ENCODE measurements at places on chromosomes 5 and 9.

DNA sequence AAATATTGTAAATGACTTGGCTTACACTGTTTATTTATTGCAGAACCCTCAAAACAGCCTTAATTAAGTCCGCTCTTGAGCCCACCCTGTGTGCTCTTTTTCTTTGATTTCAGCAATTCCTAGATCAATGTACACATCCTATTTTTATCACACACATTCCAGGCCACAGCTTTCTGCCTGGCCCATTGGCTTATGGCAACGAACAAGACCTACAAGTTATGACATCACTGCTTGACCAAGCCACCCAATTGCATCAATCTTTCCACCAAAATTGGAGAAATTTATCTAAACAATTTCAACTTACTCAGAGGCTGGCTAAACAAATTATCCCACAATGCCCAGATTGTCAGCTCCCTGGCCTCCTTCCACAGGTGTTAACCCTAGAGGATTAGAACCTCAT, 158.4 kb downstream of the CPLANE1 start:
- no peak for DNase-seq

GRCh38 chr5:151295138-151295537, 8.4 kb downstream of the SLC36A3 start:
- DNase-seq = no peak

GRCh38 chr5:65530904-65531303, 32.1 kb downstream of the CENPK start:
- no peak for DNase-seq

DNA sequence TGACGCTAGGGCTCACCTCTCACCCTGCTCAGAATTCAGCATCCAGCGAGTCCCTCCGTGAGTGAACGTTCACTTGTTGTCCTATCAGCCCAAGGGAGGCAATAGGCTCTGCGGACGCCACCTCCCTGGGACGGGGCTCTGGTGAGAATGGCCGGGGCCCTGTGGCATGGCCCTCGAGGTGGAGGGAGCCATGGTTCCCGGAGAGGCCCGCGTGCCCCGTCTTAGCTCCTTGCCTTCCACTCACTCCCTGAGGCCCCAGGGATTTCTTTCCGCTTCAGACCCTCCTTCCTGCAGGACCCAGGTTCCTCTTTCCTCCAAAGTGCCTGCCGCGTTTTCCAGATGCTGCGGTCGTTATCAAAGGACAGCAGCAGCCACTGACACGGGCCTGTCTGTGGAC, 21.5 kb downstream of the EXOC3 start:
- no peak for DNase-seq

DNA sequence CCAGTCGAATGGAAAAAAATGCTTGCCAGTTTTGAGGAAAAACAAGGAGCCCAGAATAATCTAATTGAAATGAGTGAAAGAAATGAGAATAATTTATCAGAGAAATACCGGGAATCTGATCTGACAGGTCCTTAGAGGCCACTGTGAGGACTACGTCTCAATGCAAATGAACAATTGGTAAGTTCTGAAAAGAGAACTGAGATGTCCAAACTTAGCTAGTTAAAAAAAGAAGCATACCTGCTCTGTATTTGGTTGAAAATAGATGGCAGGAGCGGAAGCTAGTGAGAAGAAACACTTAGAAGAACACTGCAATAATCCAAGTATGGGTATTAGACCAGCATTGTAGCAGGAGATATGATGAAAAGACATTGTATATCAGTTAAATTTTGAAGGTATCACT, 161.2 kb downstream of the CDH9 start:
- no peak for DNase-seq

DNA sequence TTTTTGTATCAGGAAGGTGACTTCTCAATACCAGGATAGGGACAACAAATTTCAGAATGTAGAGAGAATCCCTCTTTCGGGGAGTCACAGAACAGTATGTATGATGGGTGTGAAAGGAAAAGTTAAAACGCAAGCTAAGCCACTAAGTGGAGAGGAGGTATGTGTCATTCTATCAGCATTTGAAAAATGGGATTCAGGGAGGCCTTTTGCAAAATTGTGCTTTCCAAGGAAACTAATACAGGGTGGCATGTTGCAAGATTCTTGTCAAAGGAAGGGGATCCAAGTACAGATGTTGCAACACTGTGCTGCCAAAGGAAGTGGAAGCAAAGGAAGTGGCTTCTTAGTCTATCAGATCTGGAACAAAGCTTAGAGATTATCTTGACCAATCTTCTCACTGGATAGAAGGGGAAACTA, 12.6 kb upstream of the TNIP1 start:
- no peak for DNase-seq

- no peak for DNase-seq
Observed at GRCh38 chr5:176744584-176744965, 65.8 kb upstream of the UNC5A start.

- no peak for DNase-seq
Observed at GRCh38 chr5:103245761-103246160, 12.8 kb upstream of the MACIR start.

DNA sequence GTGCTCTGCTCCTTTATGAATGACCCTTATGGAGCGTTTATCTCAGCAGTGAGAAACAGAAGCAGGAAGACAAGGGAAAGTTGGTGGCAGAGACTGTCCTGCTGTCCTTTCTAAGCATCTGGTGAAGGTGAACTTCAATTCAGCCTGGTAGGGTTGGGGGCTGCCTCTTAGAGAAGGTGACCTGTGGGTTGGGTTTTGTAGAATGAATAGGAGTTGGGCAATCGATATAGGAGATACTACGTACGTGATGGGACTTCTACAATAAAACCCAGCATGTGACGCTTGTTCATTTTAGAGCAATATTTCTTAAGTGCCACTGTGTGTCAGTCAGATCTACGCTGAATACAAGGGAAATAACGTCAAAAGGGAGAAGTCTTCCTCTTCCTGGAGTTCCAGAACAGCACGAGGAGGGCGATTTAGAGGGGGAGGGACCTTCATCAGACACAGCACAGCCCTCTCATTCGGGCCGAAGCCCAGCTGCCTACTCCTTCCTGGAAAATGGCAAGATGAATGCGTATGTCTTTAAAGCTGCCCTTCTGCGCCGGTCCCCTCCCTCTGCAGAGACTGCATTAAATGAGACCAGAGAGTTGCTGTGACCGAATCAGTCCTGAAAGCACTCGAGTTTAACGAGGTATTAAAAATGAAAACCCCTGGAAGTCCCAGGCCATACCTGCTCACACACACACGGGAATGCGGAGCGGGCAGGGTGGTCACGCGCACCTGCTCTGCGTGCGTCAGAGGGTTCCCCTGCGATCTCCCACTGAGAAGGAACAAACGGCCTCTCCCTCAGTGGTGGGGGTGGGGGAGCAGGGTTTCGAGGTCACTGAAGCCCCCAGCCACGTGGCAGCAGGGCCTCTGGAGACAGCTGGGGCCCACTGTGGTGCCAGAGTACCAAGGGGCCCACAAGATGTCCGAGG, 85.3 kb upstream of the SARDH start:
- no peak for DNase-seq

DNA sequence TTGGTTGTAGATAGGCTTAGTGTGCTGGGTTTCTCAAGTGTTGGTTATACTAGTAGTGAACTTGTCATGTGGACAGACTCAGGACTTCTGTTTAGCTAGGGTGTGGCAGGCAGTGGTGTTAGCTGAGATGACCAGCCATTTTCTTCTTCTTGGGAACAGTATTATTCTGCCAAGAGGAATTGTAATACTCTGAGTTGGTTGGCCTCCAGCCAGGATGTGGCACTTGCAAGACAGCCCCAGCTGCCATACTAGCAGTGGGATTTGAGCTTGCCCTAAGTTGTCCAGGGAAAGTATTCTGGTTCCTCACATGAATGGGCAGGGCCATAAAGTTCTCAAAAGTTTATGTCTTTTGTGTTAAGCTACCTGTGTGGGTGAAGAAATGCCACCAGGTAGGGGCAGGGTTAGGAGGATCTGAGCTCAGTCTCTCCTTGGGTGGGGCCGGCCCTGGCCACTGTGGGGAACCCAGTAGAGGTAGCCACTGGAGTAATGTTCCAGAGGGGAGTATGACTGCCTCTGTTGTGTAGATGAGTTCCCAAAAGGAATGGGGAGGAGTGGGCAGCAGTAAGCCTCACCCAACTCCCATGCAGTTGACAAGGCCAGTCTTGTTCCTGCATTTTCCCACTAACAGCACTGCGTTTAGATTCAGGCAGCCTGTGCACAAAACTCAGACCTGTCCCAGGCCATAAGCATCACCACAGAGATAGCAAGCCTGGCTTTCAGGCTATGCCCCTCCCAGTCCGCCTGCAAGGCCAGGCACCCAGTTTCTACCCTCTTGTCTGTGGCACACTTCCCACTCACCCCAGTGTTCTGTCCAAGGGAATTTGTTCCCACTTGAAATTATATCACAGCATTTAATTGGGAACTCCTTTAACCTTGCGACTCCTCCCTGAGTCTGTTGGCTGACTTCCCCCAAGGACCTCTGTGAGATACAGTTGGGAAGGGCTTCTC, 250.7 kb downstream of the ANXA1 start:
- no peak for DNase-seq

DNA sequence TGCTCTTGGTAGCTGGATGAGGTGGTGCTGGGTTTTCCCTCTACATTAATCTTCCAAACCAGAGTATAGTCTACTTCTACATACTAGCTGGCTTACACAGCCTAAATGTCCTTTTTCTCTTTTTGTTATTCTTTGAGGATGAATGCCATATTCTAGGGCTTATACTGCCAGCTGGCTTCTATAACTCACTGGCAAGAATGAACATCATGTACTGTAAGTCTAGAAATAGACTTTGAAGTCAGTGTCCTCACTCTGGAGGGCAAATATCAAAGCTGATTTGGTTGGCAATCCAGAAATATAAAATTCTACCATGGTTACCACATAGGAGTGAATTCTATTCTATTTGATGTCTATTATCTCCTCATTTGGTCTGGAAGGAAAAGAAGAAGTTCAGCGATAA, 251.7 kb upstream of the TYRP1 start:
- DNase-seq = no peak

GRCh38 chr9:124771867-124772679, 962 bp upstream of the NR6A1 start:
- no peak for DNase-seq

- no peak for DNase-seq
Observed at GRCh38 chr9:136709454-136710109, 2.8 kb upstream of the DIPK1B start.

DNA sequence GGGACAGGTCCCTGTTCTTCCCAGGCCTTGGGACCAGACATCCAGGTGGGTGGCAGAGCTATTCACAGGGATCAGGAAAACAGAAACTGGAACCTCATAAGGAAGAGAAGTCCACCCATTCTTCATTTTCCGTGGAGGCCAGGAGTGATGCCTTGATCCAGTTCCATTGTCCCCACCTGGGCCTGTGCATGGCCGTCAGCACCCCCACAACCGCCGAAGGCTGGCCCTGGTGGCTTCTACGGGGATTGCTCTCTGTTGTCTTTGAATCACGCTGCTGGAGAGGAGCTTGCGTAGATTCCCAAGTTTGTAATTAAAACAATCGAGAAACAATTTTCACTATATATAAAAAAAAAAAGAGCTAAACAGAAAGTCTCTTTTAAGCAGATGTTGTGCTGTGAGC, 134.4 kb downstream of the MVB12B start:
- DNase-seq = no peak

GRCh38 chr5:88657906-88658775, 224.8 kb downstream of the MEF2C start:
- DNase-seq = no peak

DNA sequence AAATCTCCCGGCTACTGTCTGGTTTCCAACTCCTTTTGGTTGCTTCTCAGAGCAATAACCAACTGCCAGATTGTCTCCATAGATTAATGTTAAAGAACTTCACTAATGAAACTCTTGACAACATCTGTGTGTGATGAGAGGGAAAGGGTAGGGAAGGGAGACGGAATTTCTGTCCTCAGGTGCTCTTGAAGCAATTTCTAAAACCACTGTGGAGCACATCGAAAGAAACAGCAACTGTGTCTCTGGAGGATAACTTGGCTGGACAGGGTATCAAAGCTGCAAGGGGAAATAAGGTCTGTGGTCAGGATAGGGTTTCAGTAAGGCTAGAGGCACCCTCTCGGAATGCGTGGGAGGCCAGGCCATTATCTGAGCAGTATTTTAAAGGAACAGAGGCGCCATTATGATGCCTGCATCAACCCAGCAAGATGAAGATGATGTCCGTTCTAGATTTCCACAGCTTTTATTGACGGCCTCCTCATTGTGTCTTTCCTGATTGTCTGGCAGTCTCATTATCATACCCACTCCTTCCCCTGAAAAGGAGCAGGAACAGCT, 76.6 kb downstream of the RORB start:
- DNase-seq = no peak

GRCh38 chr5:126454535-126454934, 31.3 kb downstream of the GRAMD2B start:
- no peak for DNase-seq

DNA sequence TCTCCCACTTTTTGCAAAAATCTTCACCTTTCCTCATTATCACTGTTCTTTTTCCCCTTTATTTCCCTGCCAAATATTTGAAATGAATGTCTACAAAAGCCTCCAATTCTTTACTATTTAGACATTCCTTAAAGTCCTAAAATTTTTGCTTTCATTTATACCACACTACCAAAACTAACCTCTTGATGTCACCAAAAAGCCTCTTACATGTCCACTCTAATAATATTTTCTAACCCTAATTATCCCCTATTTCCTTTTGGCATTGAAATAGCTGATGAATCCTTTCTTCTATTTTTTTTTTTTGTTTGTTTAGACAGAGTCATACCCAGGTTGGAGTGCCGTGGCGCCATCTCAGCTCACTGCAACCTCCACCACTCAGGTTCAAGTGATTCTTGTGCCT, 32.3 kb upstream of the NRG2 start:
- no peak for DNase-seq

DNA sequence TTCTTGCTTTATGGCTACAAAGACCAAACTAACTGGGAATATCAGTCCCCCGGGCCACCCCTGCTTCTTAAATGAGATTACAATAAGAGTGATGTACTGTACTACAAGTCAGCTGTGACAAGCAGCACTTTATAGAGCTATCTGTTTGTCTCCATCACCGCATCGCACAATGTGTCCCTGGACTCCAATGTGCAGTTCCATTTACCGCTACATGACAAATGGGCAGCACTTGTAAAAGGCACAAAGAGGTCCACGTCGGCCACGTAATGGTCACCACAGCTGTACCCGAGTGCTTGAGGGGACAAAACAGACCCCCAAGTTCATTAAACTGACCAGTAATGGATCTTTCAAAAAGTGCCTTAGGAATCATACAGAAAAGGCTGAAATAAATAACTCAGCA, 54.1 kb downstream of the PSMB7 start:
- no peak for DNase-seq

DNA sequence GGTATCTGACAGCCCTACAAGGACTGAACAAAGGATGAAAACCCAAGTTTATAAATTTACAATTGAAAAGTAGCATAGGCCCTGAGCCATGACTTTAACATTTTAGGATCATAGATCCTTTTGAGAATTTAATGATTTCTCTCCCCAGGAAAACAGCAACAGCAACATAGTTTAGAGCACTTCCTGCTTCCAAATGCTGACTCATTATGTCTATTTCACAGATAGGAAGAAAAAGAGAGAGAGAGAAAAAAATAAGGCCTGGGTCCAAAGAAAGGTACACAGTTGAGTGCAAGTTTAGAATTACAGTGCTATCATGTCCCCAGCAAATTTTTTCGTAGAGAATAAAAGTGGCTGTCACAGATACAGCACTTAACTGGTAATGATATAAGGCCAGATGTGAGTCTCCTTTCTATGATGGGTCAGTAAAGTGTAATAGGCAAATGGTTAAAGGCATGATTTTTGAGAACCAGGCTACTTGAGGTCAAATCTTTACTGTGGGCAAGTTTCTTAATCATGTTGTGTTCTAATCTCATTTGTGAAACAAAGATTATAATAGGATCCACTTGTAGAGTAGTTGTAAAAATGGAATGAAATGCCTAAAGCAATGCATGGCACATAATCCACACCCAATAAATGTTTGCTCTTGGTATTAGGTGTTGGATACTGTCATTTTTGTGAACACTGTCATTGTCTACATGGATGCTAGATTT, 12.3 kb upstream of the PPP2R2B start:
- DNase-seq = no peak

Data from activated CD8-positive, alpha-beta memory T cell treated with anti-CD3 and anti-CD28 coated beads for 4 hours (primary cell).